ENCODE measurements at places on chromosomes 7 and 10.

- DNase-seq = peak; percentile 28
Measured at GRCh38 chr7:26166684-26167266, 14.8 kb downstream of the NFE2L3 start.

- no peak for DNase-seq
Measured at GRCh38 chr10:133033742-133034048, 54.0 kb upstream of the ADGRA1 start.

DNA sequence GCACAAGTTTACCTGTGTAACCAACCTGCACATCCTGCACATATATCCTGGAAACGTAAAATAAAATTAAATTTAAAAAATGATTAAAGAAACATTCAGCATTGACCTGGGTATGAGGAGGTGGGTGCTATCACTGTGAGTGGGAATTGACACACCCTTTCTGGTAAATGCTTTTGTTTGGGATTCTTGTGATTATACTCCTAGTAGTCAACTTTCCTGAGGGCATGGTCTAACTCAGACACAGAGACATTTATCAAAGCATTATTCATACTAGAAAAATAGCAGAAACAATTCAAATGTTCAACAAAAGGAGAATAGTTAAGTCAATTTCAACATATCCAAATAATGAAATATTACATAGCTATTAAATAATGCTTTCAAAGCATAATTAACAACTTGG, 44.2 kb downstream of the CNNM2 start:
- DNase-seq = no peak

- DNase-seq = no peak
Measured at GRCh38 chr7:44750921-44751571, 2.4 kb downstream of the ZMIZ2 start.

DNA sequence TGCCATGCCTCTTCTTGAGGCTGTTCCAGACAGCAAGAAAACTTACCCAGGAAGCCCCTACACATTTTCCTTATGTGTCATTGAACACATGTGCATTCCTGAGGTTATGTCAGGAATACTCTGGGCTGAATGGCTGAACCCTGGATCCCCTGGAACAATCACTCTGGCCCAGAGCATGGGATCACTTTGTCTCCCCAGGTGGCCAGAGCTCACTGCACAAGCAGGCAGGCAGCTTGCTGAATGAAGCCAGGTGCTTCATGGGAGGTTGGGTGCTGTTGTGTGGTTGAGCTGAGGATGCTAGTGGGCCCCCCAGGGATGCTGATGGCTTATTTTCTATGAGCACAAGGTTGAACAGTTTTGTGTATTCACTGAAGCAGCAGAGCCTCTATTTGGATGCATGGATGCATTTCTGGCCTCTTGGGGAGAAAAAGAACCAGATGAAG, 54.7 kb upstream of the NPTX2 start:
- no peak for DNase-seq

DNA sequence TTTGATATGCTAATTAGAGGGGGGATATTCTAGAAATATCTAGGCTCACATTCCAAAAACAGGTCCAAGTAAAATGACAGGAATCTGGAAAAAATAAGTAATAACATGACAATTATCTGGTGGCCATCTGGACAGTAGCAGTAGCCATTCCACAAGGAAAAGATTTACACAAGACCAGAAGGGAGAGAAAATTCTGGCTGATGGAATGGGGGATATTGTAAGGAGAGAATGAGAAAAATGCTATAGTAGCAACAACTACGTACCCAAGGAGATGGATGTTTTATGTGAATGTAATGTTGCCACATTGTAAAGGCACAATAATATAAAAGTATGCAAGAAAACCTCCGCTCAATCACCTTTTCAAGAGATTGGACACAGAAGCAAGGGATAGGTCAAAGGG, 5.4 kb downstream of the MYOF start:
- DNase-seq = no peak

DNA sequence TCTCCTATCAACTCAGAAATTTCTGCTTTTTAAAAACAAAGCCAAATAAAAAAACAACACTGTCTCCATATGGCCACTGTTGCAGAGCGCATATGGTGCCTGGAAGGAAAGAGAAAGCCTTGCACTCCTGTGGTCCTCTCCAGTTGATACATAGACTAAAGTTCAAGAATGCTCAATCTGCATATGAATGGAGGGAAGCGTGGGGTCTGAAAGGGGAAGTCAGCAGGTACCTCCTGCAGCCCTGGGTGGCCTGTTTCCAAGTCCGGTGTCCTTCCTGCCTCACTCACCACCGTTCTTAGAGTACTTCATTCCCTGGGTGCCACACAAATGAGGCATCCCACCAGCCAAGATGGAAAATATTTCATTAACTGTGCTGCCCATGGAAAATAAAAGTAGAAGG, 138.3 kb upstream of the PALS2 start:
- DNase-seq = no peak

GRCh38 chr7:102222445-102222844, 64.2 kb upstream of the SH2B2 start:
- DNase-seq = no peak

DNA sequence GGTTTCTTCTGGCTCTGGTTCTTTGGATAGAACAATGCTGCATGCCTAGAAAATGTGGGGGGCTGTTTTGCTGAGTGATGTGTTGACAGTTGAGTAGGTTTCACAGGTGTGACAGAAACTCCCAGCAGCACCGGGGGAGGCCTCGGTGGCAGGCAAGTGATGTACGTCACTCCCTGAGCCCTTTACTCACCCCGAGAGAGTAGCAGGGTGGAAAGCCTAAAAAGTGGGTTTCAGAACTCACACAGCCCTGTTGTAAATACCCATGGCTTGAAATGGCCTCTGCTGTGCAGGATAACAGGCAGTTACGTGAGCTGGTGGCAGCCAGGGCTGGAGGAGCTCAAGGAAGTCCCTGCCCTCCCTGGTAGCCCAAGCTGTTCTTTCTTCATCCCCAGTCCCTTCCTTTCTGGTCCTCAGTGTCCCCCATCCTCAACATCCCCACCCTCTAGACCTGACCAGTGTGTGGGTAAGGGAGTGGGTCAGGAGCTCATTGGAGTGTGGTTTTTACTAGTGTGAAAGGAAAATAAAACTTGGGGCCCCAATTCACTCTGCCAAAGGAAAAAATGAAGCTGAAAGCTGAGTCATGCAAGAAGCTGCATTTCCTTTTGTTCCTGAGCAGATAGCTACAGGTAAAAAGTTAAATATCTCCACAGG, 258.1 kb downstream of the STK31 start:
- DNase-seq = no peak

Measured in hematopoietic multipotent progenitor cell treated with erythropoietin and hydrocortisone succinate and interleukin-3 and kit ligand, for 6 days (in vitro differentiated cells).